Stimulated activated CD8-positive, alpha-beta memory T cell treated with anti-CD3 and anti-CD28 coated beads, Interleukin-2, amount 100 ng/mL, for 1 hour (primary cell): ENCODE measurements at places on chromosomes 4 and X.

GRCh38 chr4:177952723-177953122 is 510.5 kb upstream of the AGA start:
- DNase-seq, result no peak

DNA sequence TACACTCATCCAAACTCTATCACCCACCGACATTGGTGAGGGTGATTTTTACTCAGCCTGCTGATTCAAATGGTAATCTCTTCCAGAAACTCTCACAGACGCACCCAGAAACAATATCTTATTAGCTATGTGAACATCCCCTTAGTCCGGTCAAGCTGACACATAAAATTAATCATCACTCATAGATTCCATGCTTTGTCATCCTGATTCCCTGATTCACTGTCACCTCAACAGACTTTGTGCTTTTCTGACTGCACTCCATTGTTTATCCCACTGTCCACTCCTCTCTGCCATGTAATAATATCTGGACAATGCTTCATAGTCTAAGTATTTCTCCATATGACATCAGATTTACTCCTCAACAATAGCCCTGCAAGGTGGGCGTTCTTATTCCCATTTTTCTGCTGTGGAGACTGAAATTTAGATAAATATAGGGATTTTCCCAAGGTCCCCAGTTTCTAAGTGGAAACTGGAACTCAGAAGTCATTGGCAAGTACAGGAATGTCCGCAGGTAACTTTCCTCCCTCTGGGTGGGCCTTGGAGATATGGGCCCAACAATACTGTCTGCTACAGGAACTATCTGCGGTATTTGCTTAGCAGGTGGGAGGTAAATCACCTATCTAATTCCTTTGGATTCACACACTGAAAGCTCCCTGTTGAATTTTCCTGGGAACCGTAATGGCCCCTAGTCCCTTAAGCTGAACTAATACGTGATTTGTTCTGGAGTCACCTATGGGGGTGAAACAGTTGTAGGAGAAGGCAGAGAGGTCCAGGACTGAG is 228.6 kb upstream of the BCOR start:
- no peak for DNase-seq

- no peak for DNase-seq
Measured at GRCh38 chr4:189304167-189304566, 636.5 kb upstream of the FRG1 start.

- DNase-seq, result no peak
Measured at GRCh38 chr4:175772170-175772705, 39.8 kb downstream of the GPM6A start.

DNA sequence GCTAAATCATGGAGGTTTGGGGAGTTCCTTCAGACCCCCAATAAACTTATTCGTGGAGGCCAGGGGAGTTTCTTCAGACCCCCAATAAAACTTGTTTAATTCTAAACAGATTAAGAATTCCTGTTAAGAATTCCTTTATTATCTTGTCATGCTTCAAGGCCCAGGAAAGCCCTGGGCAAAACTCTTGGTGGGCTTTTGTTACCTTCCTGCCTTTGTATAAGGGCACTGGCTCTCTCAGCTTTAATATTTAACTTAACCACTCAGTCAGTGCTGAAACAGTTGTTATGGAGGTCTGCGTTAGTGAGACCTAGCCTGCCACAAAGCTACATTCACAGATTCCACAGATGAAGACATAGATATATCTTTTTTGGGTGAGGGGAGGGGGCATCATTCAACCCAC is 29.0 kb upstream of the LGI2 start:
- DNase-seq, result no peak

DNA sequence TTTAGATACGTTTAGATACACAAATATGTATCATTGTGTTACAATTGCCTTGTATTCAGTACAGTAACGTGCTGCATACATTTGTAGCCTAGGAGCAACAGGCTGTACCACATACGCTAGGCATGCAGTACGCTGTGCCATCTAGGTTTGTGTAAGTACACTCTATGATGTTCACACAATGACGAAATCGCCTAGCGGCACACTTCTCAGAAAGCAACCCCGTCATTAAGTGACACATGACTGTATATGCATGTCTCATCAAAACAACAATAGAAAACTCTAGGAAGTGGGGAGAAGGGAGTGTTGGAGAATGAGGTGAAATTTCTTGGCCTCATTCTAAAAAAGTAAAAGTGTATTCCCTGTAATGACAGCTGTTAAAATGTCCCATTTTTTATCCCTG is 32.7 kb downstream of the CCDC149 start:
- no peak for DNase-seq

- no peak for DNase-seq
Measured at GRCh38 chrX:11648705-11649519, 16.8 kb downstream of the ARHGAP6 start.

DNA sequence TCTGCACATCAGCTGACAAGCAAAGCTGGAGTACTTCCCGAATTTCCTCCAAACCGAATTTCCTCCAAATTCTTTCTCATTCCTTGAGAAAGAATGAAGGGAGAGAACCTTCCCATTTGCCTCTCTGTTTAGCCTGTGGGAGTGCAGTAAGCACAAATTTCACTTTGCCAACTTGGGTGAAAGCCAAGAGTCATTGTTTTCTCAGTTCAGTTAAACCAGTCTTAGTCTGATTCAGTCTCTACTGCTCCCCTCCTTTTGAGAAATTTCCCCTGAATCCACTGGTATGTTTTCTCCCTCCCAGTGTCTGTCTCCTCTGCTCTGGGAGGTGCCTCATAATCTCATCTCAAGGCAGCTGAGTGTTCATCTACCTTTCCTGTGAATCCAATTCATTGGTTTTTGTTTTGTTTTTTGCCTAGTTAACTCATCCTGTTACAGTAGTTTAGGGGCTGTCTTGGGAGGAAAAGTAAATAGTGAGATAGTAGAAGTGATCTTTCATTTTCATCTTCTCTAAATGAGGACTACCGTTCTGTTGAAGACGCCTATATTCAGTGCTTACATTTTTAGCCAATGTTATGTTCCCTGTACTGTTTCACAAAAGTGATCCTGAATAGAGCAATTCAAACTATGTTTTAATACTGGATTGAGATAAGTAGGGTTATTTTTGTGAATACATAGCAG is 49.0 kb downstream of the SYTL5 start:
- no peak for DNase-seq
